Left lung (tissue), 14 donors: ENCODE measurements at places on chromosomes 3 and 15. TPM values are rescaled to one million over a fixed set of nuclear protein-coding genes. Genes with fewer than 3 reads are reported as not detected.

SLC28A1 gene
- polyA plus RNA-seq, result 0.23 TPM

GRCh38 chr3:194069421-194070219, 66.3 kb upstream of the HES1 start:
- H3K4me1 ChIP-seq, result peaks cover 34% of the 10 kb centered on the region
- no peak for DNase-seq
- H3K36me3 ChIP-seq, result no peaks in the 10 kb centered on the region
- H3K27me3 ChIP-seq, result no peaks in the 10 kb centered on the region
- no peak overlapping the region for H3K27ac ChIP-seq

- no peak overlapping the region for H3K4me3 ChIP-seq
- peaks cover 45% of the 10 kb centered on the region for H3K4me1 ChIP-seq
- DNase-seq, result no peak
- no peak overlapping the region for H3K27ac ChIP-seq
- H3K27me3 ChIP-seq, result no peaks in the 10 kb centered on the region
- no peaks in the 10 kb centered on the region for H3K36me3 ChIP-seq
Observed at GRCh38 chr3:150611666-150612065, 8.5 kb downstream of the SELENOT start.

GRCh38 chr15:70348581-70349344, 251.0 kb upstream of the TLE3 start:
- no peaks in the 10 kb centered on the region for H3K36me3 ChIP-seq
- no peak overlapping the region for H3K4me3 ChIP-seq
- H3K27me3 ChIP-seq, result no peaks in the 10 kb centered on the region
- no peak for DNase-seq
- H3K27ac ChIP-seq, result peak overlapping the region; percentile 50
- H3K4me1 ChIP-seq, result peaks cover 17% of the 10 kb centered on the region

- H3K4me3 ChIP-seq, result no peak overlapping the region
- H3K27ac ChIP-seq, result no peak overlapping the region
- DNase-seq, result no peak
- H3K36me3 ChIP-seq, result peaks cover 13% of the 10 kb centered on the region
- H3K27me3 ChIP-seq, result no peaks in the 10 kb centered on the region
Observed at GRCh38 chr15:41671656-41672648, 11.7 kb downstream of the MGA start.
